ENCODE measurements at places on chromosomes 6 and 20.
A peak's percentile ranks its signal among the peaks of the same experiment; 100 is the strongest.

DNA sequence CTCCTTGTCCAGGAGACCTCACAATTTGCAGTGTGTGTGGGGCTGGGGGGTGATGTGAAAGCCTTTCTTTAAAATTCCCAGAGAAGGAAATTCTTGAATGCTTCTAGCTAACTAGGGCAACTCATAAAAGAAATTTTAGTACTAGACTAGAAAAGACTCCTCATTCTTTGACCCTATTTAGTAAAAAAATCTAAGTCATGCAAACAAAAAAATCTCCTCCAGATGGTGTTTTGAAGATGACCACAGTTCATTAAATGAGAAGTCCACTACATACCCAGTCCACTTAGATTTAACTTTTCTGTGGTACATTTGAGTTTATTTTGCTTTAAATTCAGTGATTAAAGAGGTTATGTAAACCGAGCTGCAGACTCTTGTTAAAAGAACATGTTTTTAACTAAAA is 67.5 kb downstream of the NDUFAF5 start:
- H3K27ac ChIP-seq: no peak overlapping the region
- DNase-seq: no peak
- H3K4me1 ChIP-seq: no peaks in the 10 kb centered on the region
- H3K36me3 ChIP-seq: no peaks in the 10 kb centered on the region
- H3K4me3 ChIP-seq: no peak overlapping the region

- DNase-seq: no peak
- H3K4me1 ChIP-seq: no peaks in the 10 kb centered on the region
- H3K36me3 ChIP-seq: peaks cover 27% of the 10 kb centered on the region
- no peak overlapping the region for H3K4me3 ChIP-seq
- H3K27ac ChIP-seq: no peak overlapping the region
- no peaks in the 10 kb centered on the region for H3K27me3 ChIP-seq
These were observed 55.6 kb downstream of the DSTN start for GRCh38 chr20:17625246-17626051.

- H3K4me1 ChIP-seq: no peaks in the 10 kb centered on the region
- H3K27me3 ChIP-seq: no peaks in the 10 kb centered on the region
- H3K4me3 ChIP-seq: no peak overlapping the region
- peak; percentile 4 for DNase-seq
These were observed 157.4 kb upstream of the ZNF217 start for GRCh38 chr20:53750827-53751619.

DNA sequence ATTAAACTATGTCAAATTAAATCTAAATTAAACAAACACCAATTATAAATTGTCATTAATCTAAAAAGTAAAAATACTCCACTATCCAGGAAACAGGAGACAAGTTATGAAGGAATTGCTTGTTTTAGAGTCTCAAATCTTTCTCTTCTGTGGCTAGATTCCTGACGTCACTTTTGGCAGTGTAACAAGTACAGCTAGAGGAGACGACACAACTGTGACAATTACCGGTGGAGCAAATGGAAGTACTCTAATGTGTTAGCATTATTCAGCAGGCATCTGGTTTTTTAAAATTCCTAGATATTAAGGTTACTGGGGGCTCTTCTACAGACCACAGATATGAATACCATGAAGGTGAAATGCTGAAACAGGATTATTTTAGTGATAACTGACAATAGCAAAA is 1042.7 kb downstream of the EPHA7 start:
- H3K4me1 ChIP-seq: peaks cover 5% of the 10 kb centered on the region
- H3K27me3 ChIP-seq: no peaks in the 10 kb centered on the region
- peak; percentile 1 for DNase-seq
- H3K27ac ChIP-seq: no peak overlapping the region

DNA sequence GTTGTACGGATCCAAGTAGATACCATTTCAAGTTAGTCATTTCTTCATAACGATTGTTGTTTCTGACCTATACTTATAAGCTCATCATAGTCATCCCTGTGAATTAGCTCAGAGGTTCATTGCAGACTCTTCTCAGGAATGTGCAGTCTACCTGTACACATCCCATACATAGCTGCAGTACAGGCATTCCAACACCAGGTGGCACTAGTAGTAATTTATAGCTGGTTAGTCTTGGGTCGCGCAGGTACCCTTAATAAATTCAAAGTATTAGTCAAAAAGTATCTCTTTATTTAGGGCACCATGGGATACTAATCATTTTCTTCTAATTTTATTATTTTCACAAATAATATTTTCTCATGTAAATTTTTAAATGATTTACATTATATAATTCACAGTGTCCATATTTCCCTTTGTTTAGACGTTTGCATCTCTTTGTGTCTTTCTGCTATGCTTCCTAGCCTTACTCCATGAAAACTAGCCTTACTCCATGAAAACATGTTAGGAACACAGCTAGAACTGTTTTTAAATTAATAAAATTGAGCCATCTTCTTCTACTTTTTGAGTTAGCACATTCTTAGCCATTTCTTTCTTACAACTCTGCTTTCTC is 128.6 kb upstream of the FAM83B start:
- no peaks in the 10 kb centered on the region for H3K4me1 ChIP-seq
- no peak overlapping the region for H3K27ac ChIP-seq
- H3K27me3 ChIP-seq: no peaks in the 10 kb centered on the region
- no peaks in the 10 kb centered on the region for H3K36me3 ChIP-seq
- H3K4me3 ChIP-seq: no peak overlapping the region
- peak; percentile 63 for DNase-seq
